ENCODE measurements at places on chromosomes 5 and 9.

DNA sequence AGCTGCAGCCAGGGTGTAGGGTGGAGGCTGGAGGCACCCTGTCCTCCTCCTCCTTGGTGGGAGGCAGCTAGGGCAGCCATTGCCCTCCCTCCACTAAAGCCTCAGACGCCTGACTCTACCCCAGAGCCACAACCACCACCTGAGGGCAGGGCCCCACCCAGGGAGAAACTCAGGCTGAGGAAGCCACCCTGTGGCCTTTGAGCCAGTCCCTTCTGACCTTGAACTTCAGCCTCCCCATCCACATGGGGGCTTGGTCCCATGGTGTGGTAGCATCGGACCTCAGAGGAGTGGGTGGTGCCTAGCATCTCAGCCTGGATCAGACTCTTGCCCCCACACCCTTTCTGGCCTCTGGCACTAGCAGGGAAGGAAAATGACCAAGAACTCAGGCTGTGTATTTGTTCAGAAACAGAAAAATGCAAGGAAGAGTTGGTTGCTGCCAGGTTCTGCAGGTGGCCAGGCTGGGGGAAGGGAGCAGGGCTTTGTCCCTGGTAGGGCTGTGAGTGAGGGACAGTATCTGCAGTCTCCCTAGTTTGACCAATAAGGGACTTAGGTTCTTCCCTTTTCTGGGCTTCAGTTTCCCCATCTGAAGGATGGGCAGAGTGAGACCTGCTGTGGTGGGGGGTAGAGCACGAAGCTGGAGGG lies 3.2 kb downstream of the DAB2IP start:
- no peak for DNase-seq

DNA sequence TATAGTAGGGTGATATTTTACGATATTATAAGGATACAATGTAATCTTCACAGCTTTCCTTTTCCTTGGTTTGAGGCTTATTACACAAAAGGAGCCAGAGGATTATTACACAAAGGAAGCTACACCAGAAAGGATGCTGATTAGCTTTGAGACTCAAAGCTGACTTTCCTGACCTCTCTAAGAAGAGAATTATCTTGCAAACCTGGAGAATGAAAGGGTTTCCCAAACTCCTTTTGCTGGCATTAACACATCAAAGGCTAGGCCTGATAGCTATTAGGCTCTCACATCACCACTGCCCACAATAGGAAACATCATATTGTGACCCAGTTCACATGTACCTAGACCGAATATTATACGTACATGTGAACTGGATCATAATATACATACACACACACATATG lies 34.2 kb upstream of the CHD1 start:
- DNase-seq: no peak

- DNase-seq: no peak
Measured at GRCh38 chr9:73165911-73166310, 14.2 kb downstream of the ANXA1 start.

DNA sequence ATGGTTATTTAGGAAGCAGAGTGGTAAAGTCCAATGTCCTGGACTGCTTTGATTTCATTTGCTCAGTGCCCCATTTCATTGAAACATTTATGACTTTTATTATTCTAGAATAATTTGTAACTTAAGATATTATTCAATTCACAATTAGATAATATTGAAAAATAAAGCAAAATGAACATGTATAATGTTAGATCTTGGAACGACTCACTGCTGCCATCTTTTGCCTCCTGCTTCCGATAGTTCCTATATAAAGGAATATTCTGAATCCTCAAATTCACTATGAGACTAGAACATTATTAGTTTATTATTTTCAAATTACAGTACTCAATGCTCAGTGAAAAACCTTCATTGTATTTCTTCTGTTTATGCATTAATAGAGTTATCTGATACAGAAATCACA lies 2.3 kb upstream of the CTNND2 start:
- DNase-seq: no peak

DNA sequence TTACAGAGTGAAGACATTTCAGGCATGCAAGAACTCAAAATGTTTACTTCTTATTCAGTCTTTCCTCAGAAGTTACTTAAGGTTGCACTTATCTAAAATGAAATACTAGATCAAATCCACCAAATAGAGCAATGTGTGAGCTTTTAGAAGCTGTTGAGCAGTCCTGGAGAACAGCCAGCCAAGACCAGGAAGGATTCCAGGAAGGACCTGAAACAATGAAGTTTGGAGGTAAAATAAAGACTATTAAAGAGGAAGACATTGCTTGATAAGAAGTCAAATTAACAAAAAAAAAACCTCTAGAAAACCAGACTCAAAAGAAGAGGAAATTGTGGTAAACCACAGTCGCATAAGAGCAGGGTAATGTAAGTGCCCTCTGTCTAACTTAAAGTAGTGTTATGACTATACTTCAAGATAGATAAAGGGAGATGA lies 156.2 kb upstream of the S1PR3 start:
- no peak for DNase-seq

DNA sequence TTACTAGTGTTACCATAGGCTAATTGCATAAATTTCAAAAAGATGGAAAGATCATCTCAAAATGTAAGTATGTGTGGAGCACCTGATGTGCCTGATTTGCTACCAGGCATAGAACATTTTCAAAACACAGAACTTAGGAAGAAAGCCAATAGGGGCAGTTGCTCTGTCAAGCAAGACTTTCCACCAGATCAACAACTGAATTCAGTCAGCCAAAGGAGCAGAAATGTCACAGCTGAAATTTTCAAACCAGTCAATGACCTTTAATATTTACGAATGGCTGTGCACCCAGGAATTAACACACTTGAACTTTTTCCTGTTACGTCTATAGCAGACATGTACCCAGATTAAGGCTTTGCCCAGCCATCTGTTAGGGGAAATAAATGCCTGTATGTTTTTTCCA lies 452.8 kb upstream of the PTGER4 start:
- DNase-seq: no peak

DNA sequence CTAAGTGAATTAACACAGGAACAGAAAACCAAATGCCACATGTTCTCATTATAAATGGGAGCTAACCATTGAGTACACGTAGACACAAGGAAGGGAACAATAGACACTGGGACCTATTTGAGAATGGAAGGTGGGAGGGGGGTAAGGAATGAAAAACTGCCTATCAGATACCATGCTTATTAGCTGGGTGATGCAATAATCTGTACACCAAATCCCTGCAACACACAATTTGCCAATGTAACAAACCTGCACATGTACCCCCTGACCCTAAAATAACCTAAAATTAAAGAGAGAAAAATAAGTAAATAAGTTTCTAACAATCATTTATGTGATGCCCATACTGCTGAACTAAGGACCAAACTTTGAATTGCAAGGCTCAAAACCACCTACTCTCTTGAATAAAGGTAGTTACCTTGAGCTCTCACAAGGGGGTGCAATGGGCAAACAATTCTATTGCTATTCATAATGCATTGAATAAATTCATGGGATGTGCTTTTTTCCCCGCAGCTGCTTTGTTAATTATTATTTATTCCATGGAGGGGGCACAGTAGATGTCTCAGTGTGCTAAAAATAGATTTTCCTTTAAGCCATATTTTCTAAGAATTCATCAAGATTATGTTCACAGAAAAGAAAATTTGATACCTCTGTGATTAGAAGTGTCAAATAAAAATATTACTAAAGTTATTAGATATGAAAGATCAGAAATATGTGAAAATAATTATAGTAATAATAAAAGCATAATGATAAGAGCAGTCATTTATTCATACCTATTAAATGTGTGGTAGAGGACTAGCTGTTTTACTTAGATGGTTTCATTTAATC lies 76.2 kb upstream of the PTPN3 start:
- DNase-seq: no peak

All from activated T-cell treated with anti-CD3 and anti-CD28 coated beads for 48 hours (primary cell).